ENCODE measurements at places on chromosomes 4 and X.

GRCh38 chrX:70455366-70456202 lies 10.9 kb downstream of the DLG3 start:
- no peak for DNase-seq

DNA sequence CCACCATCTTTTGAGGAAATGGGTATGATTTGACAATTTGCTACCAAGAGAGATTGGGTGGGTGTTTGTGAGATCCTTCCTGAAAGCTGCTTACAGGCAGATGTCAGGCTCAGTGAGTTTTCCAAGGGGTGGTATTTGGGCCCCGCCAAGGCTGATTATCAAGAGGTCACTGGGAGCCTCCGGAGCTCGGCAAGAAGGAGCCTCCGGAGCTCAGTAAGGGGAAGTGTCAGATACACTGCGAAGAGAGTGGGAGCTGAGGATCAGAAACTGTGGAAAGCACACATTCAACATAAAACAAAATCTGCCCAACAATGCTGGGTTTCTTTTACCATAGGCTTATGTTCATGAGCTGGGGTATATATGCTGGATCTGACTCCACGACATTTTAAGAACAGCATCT lies 714 bp downstream of the RTL3 start:
- no peak for DNase-seq

GRCh38 chr4:5568931-5569330 lies 139.4 kb downstream of the EVC2 start:
- no peak for DNase-seq

- no peak for DNase-seq
These were observed 130.3 kb downstream of the ARHGAP10 start for GRCh38 chr4:147862043-147862692.

DNA sequence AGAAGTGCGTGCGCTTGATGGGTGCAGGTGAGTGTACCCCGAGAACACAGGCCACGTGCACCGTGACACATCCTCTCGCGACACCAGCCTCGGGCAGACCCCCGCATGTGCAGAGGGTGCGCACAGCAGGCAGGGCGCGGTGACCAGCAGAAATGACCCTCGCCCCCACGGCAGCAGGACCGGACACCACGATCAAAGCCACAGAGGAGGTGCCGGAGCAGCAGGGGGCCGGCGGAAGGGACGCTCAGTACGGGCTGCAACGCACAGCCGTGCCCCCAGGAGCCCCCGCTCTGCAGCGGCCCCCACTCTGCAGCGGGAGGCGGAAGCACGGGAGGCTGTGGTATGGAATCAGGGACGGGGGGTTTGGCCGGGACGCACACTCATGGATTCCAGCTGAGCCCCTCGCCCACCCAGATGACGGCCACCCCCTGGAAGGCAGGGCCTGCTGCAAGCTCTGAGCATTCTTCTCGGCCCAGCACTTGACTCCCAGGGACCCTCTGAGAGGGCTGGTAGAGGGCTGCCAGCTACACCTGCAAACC lies 17.1 kb downstream of the PPP2R3B start:
- DNase-seq, result no peak

DNA sequence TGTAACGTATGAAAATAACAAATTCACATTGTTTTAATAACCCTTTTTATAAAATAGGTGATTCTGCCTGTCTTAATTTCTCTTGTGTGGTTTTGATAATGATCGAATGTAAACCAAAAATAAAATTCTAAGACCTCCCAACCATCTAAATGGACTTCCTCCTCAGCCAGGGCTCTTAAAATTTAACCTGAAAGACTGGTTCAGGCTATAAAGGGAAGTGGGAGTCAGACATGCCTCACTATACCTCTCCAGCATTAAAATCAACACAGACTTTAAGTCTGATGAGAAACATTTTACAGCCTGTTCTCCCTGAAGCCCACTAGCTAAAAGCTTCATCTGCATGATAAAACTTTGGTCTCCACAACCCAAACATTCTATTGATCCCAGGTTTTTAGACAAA lies 97.6 kb upstream of the STIM2 start:
- DNase-seq, result no peak

- DNase-seq, result no peak
These were observed 46.2 kb upstream of the MID1IP1 start for GRCh38 chrX:38754818-38755718.

DNA sequence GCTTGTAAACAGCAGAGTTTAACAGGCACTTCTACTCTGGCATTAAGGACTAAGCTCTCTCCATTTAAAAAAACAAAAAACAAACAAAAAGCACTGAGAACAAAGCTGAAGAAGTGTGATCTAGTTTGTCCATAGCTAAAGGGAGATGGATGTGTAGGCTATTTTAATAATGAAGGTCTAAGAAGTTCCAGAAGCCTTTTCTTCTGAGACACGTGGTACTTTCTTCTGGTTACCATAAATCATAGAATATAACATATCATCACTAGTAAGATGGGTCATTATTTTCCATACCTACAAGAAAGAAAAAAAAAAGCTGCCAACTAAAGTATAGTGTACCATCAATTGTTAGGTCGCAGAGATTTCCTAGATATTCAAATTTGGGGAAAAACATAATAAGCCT lies 722 bp upstream of the NBDY start:
- peak; percentile 36 for DNase-seq

DNA sequence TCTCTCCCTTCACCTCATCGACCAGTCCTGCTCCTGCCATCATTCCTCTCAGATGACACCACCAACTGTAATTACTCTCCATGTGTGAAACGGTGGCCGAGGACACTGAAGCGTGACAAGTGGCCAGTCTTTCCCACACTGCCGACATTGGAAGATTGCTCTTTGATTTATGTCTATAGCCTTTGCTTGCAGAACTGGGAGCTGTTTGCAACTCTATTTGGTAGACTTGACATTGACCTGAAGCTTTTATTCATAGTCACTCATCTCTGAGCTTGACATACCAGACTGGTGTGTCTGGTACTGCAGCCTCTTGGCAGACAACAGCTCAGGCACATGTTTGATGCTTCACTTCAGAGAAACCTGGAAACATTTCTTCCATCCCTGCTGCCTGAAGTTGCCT lies 121.8 kb upstream of the GALNT7 start:
- peak; percentile 86 for DNase-seq

DNA sequence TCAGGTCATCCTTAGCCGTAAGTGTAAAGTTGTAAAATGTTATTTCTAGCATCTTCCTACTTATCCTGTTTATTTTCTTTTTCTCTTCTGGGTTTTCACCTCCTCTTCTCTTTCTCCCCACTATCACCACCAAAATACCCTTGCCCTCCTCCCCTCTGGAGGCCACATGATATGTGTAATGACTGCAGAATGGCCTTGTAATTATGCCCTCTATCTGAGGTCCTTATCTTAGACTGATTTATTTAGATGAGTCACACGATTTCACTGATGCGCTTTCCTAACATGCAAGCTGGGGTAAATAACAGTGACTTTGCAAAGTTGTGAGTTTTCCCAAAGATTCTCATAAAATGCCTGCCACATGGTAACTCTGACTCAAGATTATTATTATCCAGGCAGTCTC lies 231.8 kb upstream of the GPRIN3 start:
- DNase-seq, result no peak

DNA sequence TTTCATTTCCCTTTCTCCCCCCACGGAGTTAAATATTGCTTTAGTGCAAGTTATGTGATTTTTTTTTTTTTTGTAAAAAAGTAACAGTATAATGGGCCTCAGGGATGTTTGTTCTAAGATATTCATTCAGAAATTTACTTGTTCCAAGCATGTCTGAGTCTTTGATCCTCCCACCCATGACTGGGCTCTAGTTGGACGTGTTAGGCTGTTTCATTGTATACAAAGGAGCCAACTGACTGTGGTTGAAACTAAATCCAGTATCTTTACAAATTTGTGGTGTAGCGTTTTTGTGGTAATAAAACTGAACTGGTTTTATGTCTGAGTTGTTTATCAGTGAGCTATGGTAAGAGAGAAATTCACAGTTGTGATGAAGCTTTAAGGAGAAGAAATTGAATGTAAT lies 74.1 kb downstream of the DOCK11 start:
- no peak for DNase-seq

GRCh38 chr4:129900430-129900953 lies 804.5 kb downstream of the C4orf33 start:
- no peak for DNase-seq

GRCh38 chr4:5823542-5824211 lies 69.2 kb downstream of the CRMP1 start:
- DNase-seq, result no peak

DNA sequence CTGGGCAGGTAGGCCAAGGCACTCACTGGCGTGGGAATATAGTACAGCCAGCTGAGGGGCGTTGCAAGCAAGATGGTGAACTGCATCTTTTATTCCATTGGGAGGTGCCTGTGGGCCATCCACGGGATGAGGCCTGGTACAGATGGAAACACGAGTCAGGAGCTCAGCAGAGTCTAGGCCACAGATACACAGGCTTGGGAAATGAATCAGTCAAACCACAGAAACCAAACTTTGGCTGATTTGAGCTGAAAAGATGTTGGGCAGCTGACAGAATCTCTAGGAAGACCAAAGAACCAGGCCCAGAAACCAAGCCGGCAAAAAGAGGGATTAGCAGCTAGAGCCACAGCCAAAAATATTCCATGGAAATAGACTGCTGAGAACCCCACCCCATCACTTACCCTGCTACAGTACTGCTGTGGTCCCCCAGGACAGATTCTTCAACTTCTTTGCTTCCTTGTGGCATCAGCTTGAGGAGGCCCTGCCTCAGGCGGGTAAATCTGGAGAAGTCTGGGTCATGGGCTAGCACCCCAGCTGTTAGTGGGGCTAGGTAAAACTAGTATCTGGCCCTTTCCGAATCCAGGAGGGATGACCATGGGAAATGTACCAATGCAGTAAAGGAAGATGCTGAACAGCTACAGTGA lies 75.4 kb downstream of the TMEM131L start:
- no peak for DNase-seq

DNA sequence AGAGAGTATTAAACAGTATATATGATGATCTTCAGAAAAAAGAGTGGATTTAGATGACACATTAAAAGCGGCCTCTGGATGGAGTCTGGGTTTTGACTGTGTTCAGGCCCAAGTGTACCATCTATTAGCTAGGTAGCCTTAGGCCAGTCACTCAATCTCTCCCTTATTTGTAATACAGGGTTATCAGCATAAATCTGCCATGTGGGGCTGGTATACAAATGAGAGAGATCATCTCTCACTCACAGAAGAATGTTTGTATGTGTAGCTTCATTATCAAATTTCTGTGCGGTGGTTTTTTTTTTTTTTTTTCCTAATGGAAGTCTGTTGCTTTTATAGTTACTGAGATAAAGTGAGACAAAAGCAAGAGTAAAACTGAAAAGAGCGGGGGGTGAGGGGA lies 12.7 kb downstream of the SLC2A9 start:
- no peak for DNase-seq

DNA sequence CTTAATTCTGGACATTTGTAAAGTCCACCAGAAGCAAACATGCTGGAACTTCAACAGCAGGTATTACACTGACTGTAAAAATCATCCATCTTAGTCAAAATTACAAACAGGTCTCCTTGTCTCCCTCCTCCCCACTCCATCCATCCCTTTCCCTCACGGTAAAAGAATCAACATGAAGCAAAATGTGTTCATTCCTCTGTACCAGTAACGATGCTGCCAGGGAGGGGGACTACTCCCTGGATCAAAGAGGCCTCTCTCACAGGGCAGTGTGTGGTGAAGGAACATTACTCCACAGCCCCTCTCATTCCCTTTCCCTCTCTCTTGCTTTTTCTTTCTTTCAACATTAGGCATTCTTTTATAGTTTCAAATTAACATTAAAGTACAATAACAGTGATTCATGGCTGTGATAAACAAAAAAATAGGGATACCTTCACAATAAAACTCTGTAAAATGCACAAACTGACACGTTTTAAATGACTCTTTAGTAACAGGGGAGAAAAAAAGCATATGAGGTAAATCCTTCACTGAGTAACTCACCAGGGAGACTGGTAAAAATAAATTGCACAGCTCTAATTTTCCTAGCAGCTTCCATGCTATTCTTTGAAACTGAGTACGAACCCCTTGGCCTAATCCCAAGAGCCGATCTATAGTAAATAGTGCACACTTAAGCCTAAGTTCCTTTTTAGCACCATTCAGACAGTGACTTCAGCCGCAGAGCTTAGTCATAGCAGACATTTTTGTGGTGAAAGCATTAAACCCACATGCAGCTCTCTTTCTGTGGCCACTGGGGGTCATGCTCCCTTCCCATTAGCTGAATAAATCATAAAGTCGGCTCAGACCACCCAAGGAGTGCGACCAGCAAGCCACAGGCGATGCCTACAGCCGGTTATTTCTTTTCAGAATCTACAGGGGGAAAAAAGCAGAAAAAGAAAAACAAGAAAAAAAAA lies 215.6 kb upstream of the GYPA start:
- DNase-seq, result no peak

- DNase-seq, result no peak
These were observed 734 bp upstream of the SH3TC1 start for GRCh38 chr4:8198206-8198905.

DNA sequence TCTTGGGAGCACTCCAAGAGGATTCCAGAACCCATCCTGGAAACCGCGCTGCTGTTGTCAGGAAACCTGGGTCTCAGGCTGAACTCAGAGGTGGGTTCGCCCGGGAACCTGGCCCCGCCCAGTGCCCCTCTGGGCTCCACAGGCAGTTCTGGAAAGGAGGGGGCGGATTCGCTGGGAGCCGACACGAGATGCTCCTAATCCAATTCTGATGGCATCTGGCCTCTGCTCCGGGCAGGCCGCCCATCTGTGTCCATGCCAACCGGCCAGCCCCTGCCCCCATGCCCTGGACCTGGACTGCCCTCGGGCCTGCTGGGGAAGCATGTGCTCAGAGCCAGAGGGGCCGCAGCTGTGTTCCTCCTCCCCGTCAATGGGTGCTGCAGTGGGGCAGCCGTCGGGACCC lies 21.0 kb downstream of the ATP2B3 start:
- no peak for DNase-seq

DNA sequence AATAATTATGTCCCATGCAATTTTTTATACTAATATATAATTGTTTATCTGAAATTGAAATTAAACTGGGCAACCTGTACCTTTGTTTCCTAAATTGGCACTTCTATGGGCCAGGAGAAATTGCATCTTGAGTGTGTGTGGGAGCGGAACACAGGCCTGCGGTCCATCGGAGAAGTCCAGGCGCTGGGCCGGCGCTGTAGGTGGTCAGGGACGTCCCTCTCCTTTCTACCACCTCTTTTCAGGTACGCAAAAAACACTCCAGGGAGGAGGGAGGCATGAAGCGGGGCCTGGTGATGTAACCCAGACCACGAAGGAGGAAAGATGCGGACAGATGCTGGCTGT lies 717 bp downstream of the MGAT4D start:
- DNase-seq, result no peak

- DNase-seq, result no peak
These were observed 99.0 kb downstream of the PHKA2 start for GRCh38 chrX:18884916-18885315.

DNA sequence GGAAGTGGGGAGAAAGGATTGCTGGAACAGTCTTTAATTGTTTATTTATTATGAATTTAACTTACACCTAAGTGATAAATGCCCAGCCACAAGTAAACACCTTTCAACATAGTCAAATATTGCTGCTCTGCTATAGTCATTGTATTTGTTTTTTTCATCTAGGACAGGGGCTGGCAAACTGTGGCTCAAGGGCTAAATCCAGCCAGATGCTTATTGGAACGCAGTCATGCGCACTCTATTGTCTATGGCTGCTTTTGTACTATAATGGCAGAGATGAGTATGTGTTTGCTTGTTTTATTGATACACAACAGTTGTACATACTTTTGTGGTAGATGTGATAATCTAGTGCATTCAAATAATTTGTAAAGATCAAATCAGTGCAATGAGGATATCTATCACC lies 95.3 kb downstream of the ZAR1 start:
- no peak for DNase-seq

Data from SHP77 treated with DMSO at 0.1 percent for 48 hours (cell line).